ENCODE measurements at places on chromosomes 5 and 9. TPM values are rescaled to one million over a fixed set of nuclear protein-coding genes. Genes with fewer than 3 reads are reported as not detected.

Gene EQTN
- not detected for polyA plus RNA-seq

Gene IFNK
- polyA plus RNA-seq, result not detected

Gene FBLL1
- 0.05 TPM for polyA plus RNA-seq

Gene FAM219A
- polyA plus RNA-seq, result 9.2 TPM

Gene MLANA
- polyA plus RNA-seq, result not detected

Gene C9orf153
- not detected for polyA plus RNA-seq

Gene DNM1
- polyA plus RNA-seq, result 0.50 TPM

Gene KLF4
- polyA plus RNA-seq, result 10.1 TPM

Gene DDX4
- not detected for polyA plus RNA-seq

DNA sequence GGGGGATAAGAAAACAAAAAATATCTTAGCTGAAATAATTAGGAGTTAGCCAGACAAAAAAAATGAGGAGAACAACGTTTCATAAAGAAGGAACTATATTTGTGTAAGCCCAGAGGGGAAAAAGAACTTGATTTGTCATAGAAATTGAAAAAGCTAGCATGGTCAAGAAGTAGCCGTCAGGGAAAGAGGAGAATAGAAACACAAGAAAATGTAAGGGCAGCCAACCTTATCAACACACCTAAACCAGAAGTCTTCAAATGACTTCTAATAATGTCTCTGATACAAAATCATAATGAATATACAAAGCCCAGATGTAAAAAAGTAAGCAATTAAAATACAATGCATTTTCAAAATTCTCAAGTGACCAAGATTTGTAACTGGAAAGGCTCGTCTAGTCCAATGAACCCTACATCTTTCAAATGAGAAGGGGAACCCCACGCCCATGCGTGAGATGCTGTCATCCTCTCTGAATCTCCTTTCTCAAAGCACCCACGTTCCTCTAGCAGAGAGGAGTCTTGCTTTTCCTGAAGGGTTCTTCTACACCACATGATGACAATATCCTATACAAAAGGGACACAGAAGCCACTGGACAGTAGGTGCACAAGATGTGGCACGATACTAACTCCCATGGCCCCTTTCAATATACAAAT, 103.7 kb downstream of the ARL15 start:
- DNase-seq, result no peak

DNA sequence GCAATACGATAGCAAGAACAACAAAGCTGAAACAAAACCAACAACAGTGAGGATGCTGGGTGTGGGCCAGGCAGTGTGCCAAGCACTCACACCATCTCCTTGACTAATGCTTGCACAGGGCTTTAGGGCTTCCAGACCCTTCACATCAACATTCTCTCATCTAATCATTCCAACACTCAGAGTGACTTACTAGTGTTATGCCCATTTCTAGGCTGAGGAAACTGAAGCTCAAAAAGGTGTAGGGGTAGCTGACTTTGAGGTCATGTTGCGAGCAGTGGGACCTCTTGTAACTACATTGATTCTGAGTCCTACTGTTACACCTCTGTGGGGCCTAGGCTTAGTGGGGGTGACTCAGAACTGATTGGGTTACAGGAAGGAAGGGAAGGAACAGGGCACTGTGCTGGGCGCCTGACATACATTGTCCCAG, 9.7 kb downstream of the ANGPTL2 start:
- no peak for DNase-seq

- DNase-seq, result no peak
Measured at GRCh38 chr5:72711351-72711750, 105.1 kb upstream of the TNPO1 start.

DNA sequence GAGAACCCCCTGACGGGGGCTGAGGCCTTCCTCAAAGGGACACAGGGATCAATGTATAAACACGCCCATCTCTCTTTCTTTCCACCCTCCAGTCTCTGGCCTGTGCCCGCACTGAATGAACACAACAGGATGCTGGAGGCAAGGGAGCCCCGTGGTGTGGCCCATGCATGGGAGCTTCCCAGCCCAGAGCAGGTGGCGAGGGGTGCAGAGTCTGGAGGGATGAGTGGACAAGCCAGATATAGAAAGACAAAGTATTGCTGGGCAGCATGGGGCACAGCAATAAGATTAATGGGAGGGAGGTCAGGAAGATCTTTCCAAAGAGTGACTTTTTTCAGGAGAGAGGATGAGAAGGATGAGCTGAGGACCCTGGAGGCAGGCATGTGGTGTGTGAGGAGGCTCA, 103.7 kb downstream of the C5orf15 start:
- DNase-seq, result no peak

- DNase-seq, result no peak
Measured at GRCh38 chr9:14932641-14933040, 22.4 kb upstream of the FREM1 start.

DNA sequence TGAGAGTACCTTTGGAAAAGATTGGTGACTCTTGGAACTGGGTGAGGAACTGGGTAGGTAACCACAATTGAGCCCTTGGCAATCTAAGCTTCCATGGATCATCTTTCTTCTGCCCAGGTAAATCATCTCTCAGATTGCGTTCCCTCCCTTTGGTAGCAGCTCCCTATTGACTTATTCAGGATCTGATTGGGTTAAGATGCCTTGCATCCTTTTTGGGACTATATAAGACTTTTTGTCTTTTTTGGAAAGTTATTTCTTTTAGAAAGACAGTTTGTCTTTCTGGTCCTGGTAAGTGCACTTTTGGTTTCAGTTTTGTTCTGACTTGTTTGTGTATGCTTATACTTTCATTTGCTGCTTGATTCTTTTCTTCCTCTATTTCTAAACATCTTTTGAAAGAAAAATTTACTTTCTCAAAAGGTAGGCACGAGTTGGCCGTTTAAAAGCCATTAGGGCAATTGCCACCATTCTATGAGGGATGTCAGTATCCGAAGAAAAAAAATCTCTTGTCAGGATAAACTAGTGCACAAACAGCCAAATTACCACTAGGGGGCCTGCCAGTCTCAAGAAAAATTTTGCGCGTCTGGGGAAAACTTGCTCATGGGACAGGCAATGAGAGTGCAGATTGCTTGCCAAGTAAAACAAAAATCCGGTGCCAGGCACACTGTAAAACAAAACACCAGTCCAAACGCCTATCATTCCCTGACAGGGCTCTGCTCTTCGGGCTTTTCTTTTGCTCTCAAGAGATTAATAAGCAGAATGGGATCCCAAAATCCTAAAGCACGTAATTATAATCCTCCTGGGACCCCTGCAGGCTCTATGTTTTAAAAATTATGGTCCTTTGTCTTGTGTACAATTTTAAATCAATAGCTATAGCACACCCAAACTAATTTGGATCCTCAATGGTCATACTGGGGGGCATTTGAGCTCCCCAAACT, 12.8 kb downstream of the OR1J1 start:
- DNase-seq, result peak; percentile 80

GRCh38 chr9:88922091-88922490, 69.2 kb upstream of the S1PR3 start:
- no peak for DNase-seq

DNA sequence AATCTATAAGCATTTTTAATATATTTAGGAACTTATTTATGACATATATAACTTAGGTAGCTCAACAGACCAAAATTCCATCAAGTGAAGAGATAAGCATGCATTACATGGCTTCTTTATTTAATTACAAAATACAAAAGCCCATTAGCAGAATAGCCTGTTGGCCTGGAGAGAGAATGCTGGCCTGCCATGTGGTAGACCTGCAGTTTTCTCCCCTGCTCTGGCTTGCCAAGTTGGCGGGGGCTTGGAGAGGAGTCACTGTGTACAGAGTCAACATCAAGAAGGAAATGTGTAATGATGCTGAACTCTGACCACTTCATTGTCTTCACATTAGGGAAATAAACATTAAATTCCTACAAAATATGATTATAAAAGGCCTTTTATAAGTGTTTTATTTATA, 69.8 kb upstream of the CNTLN start:
- DNase-seq, result no peak

- DNase-seq, result no peak
Measured at GRCh38 chr9:135320331-135320730, 159.3 kb upstream of the PPP1R26 start.

DNA sequence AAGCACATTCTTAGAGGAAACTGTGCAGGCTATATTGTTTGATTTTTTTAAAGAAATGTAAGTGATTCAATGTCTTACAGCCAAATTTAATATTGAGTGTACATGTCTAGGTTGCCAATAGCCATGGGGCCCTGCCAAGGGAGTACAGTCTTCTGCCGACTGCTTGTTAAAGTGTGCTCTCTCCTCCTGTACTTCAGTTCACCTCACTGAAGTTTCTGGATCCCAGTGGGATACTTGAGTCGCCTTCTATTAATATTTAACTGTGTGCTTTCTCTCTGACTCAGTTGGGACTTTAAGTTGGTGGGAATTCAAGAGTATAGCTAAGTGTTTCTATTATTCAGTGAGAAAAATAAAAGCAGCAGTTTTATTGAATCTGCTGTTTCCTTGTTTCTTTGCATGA, 44.5 kb upstream of the C5orf47 start:
- DNase-seq, result no peak

- no peak for DNase-seq
Measured at GRCh38 chr5:122665051-122665450, 109.8 kb upstream of the SNX2 start.

GRCh38 chr9:129548571-129549135, 72.2 kb downstream of the C9orf50 start:
- DNase-seq, result no peak

DNA sequence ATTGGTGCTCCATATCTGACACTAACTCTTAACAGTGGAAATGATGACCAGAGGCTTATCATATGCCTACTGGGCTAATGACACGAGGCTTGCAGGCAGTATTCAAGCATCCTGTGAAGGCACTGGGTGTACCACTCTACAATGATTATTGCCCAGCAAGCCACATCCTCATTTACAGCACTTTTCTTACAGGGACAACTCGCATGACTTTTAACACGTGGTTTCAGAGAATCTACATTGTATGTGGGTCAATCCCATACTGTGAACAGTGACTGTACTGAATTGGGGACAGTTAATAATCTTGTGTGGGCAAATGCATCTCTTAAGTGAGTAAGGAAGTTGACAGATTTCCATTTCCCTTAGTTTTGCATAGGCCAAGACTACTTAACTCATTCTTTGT, 260.0 kb downstream of the TRPM3 start:
- DNase-seq, result no peak

GRCh38 chr5:90488791-90489190, 14.1 kb downstream of the POLR3G start:
- DNase-seq, result peak; percentile 11

- DNase-seq, result no peak
Measured at GRCh38 chr5:176638437-176638836, 8.0 kb downstream of the EIF4E1B start.

DNA sequence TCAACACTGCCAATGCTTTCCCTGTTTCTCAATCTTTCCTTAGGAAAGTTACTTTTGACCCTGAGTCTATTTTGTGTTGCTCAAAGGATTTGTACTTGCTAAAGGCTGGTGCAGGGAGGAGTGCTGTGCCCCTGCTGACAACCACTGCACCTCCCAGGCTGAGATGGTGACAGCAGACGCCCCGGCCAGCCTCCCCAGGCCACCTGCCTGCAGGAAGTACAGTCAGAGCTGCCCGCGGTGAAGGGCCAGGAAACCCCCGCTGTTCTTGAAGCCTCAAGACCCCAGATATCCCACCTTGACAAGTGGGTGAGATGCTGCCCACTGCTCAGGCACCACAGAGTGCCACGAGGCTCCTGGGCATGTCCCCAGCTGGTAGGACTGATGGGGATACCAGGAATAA, 44.2 kb upstream of the CKMT2 start:
- no peak for DNase-seq

GRCh38 chr9:127283135-127283534, 18.6 kb downstream of the GARNL3 start:
- DNase-seq, result no peak

GRCh38 chr5:128669803-128670202, 131.8 kb upstream of the FBN2 start:
- peak; percentile 58 for DNase-seq

DNA sequence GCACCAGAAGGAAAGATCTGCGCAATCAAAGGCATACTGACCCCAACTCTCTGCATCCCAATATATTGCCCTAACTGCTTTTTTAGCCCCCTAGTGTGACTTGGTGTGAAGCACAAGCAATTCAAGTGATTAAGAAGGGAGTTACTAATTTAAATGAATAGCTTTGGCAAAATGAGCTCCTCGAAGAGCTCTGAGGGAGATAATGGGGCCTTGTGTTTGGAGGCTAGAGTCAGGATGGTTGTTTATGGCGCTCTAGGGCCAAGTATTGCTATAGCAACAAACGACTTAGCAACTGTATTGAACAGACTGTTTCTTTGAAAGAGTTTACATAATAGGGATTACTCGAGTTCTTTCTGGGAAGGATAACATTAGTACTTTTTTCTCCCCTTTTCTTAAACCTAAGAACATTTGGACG, 11.5 kb upstream of the C5orf58 start:
- DNase-seq, result no peak

DNA sequence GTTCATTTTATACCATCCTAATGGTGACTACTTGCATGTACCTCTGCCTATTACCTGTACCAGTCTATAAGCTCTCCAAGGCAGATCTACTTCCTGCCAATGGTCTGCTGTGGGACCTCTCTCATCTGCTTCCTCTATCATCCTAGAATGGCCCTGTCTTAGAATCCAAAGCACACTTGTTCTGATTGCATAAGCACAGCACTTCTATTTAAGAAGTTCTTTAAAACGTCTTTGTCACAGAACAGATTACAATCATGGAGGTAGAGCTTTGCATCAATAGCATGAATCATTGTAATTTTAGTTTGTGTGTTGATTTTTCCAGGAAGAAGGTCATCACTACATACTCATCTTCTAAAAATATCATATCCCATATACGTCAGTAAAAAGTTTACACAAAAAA, 131.8 kb upstream of the ACOT12 start:
- DNase-seq, result no peak

GRCh38 chr5:81898403-81898802, 73.4 kb upstream of the ATG10 start:
- no peak for DNase-seq

GRCh38 chr5:175059687-175060211, 335.4 kb downstream of the MSX2 start:
- no peak for DNase-seq

GRCh38 chr5:104353371-104353770, 790.8 kb upstream of the NUDT12 start:
- DNase-seq, result peak; percentile 4

DNA sequence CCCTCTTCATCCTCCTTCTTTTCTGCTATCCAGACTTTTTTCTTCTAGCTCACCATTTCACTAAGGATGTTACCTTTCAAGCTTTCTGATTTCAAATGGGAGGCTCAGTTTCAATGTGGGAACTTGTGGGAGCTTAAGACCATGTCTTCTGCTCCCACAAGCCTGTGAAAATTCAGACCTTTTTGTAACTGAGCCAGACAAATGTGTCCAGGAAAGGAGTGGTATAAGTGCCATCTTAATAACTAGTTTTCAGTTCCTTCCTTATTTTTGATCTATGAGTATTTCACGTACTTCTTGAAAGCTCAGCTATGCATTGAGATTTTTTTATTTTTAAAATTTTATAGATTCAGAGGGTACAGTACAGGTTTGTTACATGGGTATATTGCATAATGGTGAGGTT, 4.6 kb upstream of the ERCC6L2 start:
- DNase-seq, result no peak
